ENCODE measurements at places on chromosomes 3 and 15. TPM values are rescaled to one million over a fixed set of nuclear protein-coding genes. Genes with fewer than 3 reads are reported as not detected.

Gene LINS1
- total RNA-seq: 46.1 TPM

- H3K27ac ChIP-seq: no peak overlapping the region
- H3K4me3 ChIP-seq: no peak overlapping the region
- H3K4me1 ChIP-seq: peaks cover 23% of the 10 kb centered on the region
- H3K27me3 ChIP-seq: peaks cover 12% of the 10 kb centered on the region
- no peak for DNase-seq
Measured at GRCh38 chr3:195752546-195753331, 32.0 kb downstream of the MUC20 start.

DNA sequence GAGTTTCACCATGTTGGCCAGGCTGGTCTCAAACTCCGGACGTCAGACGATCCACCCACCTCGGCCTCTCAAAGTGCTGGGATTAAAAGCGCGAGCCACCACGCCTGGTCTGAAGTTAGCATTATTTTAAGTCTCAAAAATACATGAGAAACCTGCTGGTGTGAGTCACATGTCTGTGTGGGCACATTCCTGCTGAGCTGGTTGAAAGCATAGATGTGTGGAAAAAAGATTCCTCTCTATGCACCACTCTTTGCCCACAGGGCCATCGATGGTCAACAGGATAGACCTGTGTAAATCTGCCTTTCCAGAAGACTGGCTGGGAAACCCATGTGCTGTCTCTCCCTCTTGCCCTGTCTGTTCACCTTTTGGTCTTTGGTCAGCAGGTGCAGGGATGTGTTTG is 63.5 kb downstream of the CHRD start:
- no peak overlapping the region for H3K4me3 ChIP-seq
- peaks cover 4% of the 10 kb centered on the region for H3K27me3 ChIP-seq
- no peaks in the 10 kb centered on the region for H3K36me3 ChIP-seq
- DNase-seq: no peak
- H3K27ac ChIP-seq: no peak overlapping the region
- no peaks in the 10 kb centered on the region for H3K4me1 ChIP-seq

- no peaks in the 10 kb centered on the region for H3K27me3 ChIP-seq
- H3K27ac ChIP-seq: no peak overlapping the region
- H3K4me1 ChIP-seq: no peaks in the 10 kb centered on the region
- no peak for DNase-seq
Measured at GRCh38 chr3:78972617-78973301, 795.0 kb downstream of the ROBO1 start.

DNA sequence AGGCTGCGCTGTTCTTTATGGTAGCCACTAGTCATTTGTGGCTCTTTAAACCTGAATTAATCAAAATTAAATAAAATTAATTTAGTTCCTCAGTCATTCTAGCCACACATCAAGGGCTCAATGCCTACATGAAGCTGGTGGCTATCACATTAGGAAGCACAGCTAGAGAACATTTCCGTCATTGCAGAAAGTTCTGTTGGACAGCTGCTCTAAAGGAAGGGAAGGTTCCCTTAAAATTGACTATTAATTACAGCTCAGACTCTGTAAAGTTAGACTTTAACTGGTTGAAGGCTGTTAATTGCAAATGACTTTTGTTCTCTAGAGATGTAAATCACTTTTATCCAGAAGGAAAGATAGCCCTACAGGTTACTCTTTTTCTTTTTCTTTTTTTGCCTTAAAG is 202.7 kb upstream of the ADAMTS9 start:
- H3K4me3 ChIP-seq: no peak overlapping the region
- no peak for DNase-seq
- H3K27ac ChIP-seq: no peak overlapping the region
- no peaks in the 10 kb centered on the region for H3K36me3 ChIP-seq
- no peaks in the 10 kb centered on the region for H3K4me1 ChIP-seq
- H3K27me3 ChIP-seq: no peaks in the 10 kb centered on the region
